Stimulated activated CD4-positive, alpha-beta T cell treated with anti-CD3 and anti-CD28 coated beads, Interleukin-4, amount 100 ng/mL, for 4 hours (primary cell): ENCODE measurements at places on chromosomes 6 and 20.
A peak's percentile ranks its signal among the peaks of the same experiment; 100 is the strongest.

- no peak for DNase-seq
Measured at GRCh38 chr6:134436950-134437349, 119.0 kb upstream of the SGK1 start.

GRCh38 chr6:91480402-91480801 lies 893.5 kb upstream of the MAP3K7 start:
- DNase-seq, result no peak

DNA sequence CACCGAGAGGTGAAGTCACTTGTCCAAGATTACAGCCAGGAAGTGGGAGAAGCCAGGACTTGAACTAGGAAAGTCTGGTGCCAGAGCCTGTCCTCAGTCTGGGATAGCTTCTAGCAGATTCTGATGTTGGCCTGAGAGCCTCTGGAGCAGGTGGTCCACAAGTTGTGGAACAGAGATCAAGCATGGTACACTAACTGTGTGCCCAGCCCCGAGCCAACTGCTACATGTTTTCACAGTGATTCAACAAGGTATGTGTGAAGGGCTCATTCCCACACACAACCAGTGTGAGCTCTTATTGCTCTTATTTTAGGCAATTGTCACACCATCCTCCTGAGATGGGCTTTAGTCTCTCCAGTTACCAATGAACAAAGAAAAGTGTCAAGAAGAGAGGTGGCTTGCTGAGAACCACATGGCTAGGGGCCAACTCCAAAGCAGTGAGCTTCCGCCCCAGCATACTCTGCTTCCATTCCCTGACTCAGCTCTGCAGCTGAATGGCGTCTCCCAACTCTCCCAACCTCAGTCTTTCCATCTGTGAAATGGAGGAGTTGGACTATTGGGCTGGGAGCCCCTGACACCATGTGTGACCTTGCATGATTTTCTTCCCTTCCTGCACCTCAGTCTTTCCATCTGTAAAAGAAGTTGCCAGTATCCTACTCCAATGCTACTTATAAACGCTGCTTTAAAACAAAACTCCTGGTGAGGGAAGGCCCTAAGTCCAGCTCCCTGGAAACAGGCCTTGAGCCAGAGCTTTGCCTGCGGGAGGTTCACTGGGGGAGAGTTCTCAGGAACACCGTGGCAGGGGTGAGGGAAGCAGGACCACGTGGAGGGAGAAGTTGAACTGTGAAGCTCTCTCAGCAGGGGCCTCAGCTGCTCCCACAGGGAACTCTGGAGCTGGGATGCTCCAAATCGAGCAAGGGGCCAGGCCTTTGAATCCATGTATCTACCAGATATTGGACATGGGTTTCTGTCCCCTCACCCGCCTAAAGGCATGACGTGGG lies 40.9 kb downstream of the CDH22 start:
- no peak for DNase-seq

- DNase-seq, result no peak
Measured at GRCh38 chr20:41222703-41223102, 85.4 kb downstream of the PLCG1 start.

- peak; percentile 56 for DNase-seq
Measured at GRCh38 chr6:52390361-52390727, 28.4 kb downstream of the PAQR8 start.

DNA sequence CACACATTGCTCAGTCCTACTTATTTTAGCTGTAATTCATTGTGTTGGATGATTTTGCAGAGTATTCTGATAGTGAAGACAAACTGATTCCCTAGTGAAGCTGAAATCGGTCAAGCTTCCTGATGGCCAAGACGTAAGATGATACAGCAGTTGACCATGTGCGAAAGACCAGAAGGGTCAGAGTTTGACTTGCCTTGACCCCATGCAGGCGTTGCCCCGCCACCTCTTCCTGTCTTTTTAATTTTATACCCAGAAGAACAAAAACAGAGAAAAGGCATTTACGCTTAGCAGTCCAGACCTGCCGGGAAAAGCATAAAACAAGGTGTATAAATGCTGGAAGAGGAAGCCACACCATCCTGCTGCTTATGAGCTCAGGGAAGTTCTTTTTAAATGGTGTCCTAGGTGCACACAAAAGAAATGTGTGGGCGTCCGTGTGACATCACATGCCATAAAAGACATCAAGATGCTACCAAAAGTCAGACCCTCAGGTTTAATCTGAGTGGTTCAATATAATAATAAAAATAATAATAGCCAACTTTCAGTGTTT lies 32.2 kb downstream of the TSHZ2 start:
- no peak for DNase-seq

- no peak for DNase-seq
Measured at GRCh38 chr6:157635388-157636244, 187.4 kb upstream of the SNX9 start.

DNA sequence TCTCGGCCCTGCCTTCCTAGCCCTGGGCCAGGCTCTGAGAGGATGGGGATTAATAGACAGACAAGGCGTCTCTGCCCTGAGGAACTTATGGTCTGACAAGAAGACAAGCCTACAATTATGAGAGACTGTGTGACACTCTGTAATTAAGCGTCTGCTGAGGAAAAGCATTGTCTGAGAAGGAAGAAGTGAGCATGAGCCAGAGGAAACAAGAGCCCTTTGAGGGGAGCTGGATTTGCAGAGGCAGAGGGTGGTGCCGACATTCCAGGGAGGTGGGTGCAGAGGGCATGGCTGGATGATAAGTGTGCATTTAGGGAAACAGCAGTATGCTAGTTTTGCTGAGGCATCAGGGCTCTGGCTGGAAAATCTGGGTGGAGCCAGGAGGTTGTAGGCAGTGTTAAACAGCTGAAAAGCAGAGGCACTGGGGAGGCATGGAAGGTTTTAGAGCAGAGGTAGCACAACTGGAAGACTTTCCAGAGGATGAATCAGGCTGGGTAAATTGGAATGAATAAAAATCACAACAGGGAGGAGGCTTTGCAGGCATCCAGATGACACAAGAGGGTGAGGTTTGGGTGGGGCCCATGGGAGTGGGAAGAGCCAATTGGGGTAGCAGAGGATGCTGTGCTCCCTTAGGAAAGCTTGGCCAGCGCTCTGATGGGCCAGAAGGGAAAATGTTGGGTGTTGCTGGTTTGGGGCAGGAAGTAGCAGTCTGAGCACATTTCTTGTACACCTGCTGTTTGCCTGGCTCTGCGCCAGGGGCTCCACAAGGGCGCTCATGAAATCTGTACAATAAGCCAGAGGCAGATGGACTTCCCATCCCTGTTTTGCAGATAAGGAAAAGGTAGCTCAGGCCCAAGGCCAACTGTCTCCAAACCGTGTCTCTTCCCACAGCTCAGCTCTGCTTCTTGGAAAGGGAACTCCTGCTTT lies 74.0 kb upstream of the MYL9 start:
- DNase-seq, result no peak

DNA sequence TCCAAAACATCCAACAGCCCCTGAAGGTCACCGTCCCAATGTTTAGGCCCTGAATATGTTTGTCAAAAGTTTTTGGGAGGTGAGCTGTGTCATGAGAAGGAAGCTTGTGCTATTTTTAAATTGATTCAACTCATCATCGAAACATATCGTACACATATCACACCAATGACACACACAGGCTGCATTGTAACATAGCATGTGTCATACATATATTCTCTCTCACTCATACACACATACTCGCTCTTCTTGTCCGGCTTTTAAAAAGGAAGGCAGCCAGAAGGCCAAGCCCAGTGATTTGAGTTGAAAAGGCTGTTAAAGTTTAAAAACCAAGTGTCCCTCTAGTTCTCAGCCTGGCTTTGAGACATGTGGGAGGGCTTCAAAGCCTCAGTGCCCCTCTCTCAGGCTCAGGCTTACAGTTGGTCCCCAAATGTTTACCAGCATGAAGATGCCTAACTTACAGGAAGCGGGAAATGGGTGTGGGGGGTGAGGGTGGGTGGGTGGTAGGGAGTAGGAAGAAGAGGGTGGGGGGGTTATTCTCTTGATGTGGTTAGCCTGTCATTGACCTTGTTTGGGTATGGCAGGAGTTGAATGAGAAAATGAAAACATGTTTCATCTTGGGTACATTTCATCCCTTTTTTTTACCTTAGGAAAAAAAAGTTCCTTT lies 3.3 kb upstream of the PRDM1 start:
- no peak for DNase-seq

DNA sequence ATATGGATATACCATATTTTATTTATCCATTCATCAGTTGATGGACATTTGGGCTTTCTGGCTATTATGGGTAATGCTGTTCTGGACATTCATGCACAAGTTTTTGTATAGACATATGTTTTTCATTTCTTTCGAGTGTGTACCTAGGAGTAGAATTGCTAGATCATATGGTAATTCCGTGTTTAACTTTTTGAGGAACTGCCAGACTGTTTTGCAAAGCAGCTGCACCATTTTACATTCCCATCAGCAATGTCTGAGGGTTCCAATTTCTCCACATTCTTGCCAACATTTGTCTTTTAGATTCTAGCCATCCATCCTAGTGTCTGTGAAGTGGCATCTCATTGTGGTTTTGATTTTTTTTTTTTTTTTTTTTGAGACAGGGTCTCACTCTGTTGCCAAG lies 20.8 kb downstream of the SRC start:
- no peak for DNase-seq
